Stimulated activated CD8-positive, alpha-beta memory T cell treated with anti-CD3 and anti-CD28 coated beads, Interleukin-4, amount 100 ng/mL, for 4 hours (primary cell): ENCODE measurements at places on chromosomes 1 and 21.

DNA sequence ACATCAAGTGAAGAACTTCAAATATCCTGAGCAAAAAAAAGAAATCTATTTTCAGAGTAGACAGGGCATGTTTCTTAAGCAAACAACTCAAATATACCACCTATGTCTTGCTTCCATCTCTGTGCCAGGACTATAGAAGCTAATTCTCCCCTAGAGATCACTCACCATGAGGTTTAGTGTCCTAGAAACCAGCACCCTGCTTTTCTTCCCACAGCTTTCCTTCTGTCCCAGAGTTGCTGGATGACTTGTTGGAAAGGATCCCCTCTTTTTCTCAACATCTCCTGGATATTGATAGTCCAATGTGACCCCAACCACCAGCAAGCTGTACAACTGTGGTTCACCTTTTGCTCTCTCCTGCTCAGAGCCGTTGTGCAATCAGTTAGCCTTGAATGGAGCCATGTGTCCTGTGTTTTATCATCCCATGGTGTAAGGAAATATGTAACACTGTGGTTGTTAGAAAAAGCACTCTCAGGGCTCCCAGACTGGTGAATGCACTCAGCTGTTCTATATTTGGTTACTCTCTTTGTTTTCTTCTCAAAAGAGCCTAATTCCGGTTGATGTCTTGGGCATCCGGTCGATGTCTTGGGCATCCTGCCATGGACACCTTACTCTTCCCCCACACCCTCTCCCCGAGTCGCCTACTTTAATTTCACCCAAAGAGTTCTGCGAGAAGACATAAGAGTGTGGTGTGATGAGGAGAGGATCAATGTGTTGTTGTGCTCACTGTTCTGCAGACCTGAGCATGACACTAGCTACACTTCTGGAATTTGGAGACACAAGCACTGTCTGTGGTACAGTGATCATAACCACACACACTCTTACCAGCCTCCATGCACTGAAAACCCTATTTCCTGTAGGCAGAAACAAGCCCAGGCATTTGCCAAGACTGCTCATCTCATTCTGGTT, 1.7 kb downstream of the TNFSF4 start:
- no peak for DNase-seq

- DNase-seq = no peak
Observed at GRCh38 chr1:184892116-184892515, 82.2 kb downstream of the NIBAN1 start.

- no peak for DNase-seq
Observed at GRCh38 chr1:10947691-10948462, 64.6 kb upstream of the TARDBP start.

GRCh38 chr1:76274302-76274701, 199.8 kb downstream of the ST6GALNAC3 start:
- no peak for DNase-seq
